Forelimb muscle (tissue), 1 donor: ENCODE measurements at places on chromosomes 12 and 14. TPM values are rescaled to one million over a fixed set of nuclear protein-coding genes. Genes with fewer than 3 reads are reported as not detected.

The TBC1D30 gene
- polyA plus RNA-seq, result 1.4 TPM

The SELPLG gene
- polyA plus RNA-seq, result 3.8 TPM

The CMA1 gene
- not detected for polyA plus RNA-seq

The MANSC4 gene
- 0.32 TPM for polyA plus RNA-seq

The NINJ2 gene
- 5.5 TPM for polyA plus RNA-seq

The MYBPC1 gene
- polyA plus RNA-seq, result 3,952 TPM

DNA sequence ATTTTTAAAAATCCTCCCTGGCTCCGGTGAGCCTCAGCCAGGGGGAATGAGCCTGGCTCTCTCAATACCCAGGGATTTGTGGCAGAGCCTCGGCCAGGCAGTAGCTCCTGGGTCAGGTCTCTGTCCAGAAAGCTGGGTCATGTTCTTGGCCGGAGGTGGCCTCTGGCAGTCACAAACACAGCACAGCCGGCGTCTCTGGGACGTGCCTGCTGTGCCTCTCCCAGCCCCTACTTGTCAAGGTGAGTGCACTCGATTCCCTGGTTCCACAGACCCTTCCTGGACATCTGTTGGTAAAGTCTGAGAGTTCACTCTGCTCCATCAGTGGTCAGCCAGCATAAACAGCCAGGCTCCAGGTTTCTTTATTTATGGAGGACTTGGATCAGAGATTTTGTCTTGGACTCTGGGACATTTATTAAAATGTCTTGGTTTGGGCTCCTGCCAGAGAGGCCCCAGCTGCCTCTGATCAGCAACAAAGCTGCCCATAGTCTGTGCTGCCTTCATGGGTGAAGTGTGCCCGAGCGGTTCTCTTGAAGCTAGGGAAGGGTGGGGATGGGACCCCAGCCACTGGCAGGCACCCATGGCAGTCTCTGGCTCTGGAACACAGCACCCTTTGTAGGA, 56.7 kb downstream of the DGLUCY start:
- DNase-seq, result no peak

DNA sequence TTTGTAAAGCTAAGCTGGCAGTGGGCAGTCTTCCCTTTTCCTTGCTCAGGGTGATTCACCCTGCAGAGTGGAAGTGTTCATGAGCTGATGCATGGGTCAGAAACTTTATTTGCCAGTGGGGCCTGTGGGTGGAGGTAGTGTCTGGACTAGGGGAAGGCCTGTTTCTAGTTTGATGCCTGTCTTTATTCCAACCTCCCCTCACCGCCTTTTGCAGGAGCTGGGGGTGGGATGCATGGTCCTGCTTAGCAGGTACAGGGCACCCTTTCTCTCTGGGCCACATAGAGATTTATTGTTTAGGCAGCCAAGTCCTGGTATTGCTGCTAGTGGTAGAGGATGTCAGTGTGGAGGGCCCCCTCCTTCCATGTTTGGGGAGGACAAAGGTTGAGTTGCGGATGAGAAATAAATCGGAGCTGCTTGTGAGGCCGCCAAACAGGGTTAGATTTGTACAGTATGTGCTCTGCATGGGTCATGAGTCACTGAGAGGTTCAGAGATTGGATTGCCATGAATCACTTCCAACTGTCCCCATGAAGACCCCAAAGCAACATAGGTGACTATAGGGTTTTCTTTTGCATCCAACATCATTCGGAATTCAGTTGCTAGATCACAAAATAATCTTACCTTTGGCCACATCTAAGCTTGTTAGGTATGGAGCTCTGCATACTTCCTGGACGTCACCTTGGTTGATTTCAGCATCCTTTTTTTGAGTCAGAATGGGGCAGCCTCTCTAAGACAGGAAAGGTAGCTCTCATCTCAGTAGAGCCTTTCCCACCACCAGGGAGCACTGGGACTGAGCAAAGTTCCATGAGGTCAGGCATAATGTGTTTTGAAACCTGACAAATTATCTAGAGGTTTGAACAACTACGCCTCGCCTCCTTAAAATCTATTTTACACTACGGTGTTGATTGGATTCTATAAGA, 8.8 kb downstream of the SMOC1 start:
- no peak for DNase-seq

- no peak for DNase-seq
Observed at GRCh38 chr14:29354486-29354885, 573.2 kb downstream of the PRKD1 start.

DNA sequence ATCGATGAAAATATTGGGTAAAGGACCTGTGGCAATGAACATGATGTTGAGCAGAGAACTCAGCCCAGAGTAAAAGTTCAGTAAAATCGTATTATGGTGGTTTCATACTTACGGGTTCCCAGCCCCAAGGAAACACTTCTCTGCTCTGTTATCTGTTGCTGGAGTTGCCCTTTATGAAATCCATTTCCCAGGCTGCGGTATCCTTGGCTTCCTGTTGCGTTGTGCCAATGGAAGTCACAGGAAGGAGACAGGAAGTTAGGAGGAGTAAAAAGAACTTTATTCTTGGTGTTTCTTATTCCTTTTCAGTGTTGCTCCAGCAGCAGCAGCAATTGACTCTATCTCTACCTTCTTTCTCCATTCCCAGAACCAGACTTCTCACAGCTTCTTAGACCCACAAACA, 965.2 kb downstream of the VRK1 start:
- no peak for DNase-seq

GRCh38 chr12:100584256-100584655, 10.8 kb downstream of the GAS2L3 start:
- DNase-seq, result no peak
